Peyer's patch (tissue), 4 donors: ENCODE measurements at places on chromosomes 2 and 18. TPM values are rescaled to one million over a fixed set of nuclear protein-coding genes. Genes with fewer than 3 reads are reported as not detected.

Gene ACVR1C
- total RNA-seq = 4.1 TPM

Gene GLI2
- 5.8 TPM for total RNA-seq

Gene CCDC121
- 1.8 TPM for total RNA-seq

Gene PSMA8
- not detected for total RNA-seq

Gene SLC4A3
- total RNA-seq = 8.1 TPM

Gene SPATA3
- total RNA-seq = not detected

Gene ACADL
- total RNA-seq = not detected

Gene PPIG
- total RNA-seq = 19.6 TPM

Gene CLEC4F
- total RNA-seq = 0.67 TPM

Gene CIB4
- total RNA-seq = not detected

Gene UBE2F
- total RNA-seq = 46.4 TPM

Gene LYPD1
- 0.88 TPM for total RNA-seq

Gene GALNT14
- 8.3 TPM for total RNA-seq

Gene PFN4
- not detected for total RNA-seq
